ENCODE measurements at places on chromosomes 2 and 18.

GRCh38 chr2:96575785-96576456 lies 39.4 kb downstream of the ARID5A start:
- no peak overlapping the region for H3K4me3 ChIP-seq
- H3K36me3 ChIP-seq: no peaks in the 10 kb centered on the region
- H3K27ac ChIP-seq: no peak overlapping the region
- no peak for DNase-seq
- no peaks in the 10 kb centered on the region for H3K27me3 ChIP-seq
- no peaks in the 10 kb centered on the region for H3K4me1 ChIP-seq

GRCh38 chr18:56825321-56825720 lies 174.2 kb downstream of the WDR7 start:
- H3K27me3 ChIP-seq: no peaks in the 10 kb centered on the region
- H3K4me3 ChIP-seq: peak overlapping the region; percentile 60
- H3K36me3 ChIP-seq: no peaks in the 10 kb centered on the region
- peak; percentile 65 for DNase-seq
- peaks cover 25% of the 10 kb centered on the region for H3K4me1 ChIP-seq

DNA sequence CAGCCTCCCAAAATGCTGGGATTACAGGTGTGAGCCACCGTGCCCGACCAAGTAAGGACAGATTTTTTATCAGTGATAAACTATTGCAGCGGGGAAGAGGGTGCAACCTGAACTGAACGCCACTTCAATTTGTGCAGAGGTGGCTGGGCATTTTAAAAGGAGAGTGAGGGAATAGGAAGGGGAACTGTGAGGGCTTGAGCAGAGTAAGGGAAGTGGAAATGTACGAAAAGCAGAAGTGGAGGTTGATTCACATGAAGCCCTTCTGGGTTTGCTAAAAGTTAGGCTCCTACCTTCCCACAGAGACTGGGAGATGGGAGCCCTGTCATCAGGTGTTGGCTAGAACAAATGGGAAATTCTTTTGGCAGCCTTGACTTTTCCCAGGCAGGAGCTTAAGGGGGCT lies 6.1 kb downstream of the STK11IP start:
- no peak overlapping the region for H3K27ac ChIP-seq
- H3K27me3 ChIP-seq: no peaks in the 10 kb centered on the region
- DNase-seq: peak; percentile 72
- H3K4me1 ChIP-seq: peaks cover 21% of the 10 kb centered on the region

- no peaks in the 10 kb centered on the region for H3K36me3 ChIP-seq
- no peak overlapping the region for H3K4me3 ChIP-seq
- no peak overlapping the region for H3K27ac ChIP-seq
- H3K4me1 ChIP-seq: no peaks in the 10 kb centered on the region
- peaks cover 11% of the 10 kb centered on the region for H3K27me3 ChIP-seq
Measured at GRCh38 chr2:236659758-236660150, 90.1 kb downstream of the ACKR3 start.

DNA sequence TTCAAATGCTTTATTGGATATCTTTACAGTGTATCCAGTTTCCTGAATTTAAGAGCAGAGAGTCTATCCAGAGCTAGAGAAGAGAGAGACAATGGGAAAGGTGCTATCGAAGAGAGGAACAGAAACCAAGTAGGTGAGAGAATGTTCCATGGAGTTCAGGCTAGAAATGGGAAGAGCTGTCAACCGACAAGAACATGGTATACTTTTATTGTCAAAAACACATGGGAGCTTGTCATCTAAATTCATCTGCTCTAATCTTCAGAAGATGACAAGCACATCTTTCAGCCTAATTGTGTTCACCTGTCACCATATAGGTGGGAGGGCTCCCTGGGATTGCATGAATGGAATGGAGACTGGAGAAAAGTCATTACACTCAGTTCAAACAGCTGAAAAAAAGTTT lies 690.4 kb upstream of the LRATD1 start:
- no peaks in the 10 kb centered on the region for H3K27me3 ChIP-seq
- no peaks in the 10 kb centered on the region for H3K4me1 ChIP-seq
- no peak for DNase-seq
- no peaks in the 10 kb centered on the region for H3K36me3 ChIP-seq

DNA sequence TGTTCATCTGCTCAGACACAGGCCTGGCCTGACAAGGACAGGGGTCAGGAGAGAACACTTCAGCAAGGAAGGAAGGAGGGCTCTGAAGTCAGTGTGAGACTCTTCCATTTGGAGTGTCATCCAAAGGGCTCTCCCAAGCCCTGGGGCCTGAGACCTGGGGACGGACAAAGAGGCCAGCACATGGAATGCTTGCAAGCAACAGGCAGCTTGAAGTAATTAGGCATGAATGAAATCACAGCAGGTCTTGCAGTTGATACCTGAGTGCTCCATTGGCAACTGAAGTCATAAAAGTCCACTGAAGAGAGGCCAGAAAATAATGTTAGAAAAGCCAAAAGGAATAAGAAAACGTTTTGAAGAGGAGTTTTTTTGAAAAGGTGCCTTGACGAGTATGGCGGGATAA lies 231.7 kb downstream of the VAPA start:
- DNase-seq: no peak
- no peaks in the 10 kb centered on the region for H3K27me3 ChIP-seq
- no peak overlapping the region for H3K4me3 ChIP-seq

DNA sequence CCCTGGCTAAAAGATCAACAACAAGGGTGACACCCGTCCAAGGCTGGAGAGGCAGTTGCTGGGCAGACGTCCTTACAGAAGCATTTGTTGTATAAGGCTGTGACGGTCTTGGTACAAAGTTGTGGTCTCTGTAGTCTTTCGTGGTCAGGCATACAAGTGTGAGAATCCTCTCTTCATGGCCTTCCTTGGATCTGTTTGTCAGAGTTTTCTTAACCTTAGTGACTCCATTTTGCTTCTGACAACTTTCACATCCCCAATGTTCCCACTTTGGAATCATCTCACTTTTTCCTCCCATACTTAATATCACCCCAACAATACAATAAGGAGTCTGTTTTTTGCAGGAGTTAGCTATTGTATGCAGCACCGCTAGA lies 72.7 kb upstream of the ZCCHC2 start:
- no peak for DNase-seq
- peaks cover 46% of the 10 kb centered on the region for H3K4me1 ChIP-seq
- peak overlapping the region; percentile 87 for H3K27ac ChIP-seq
- no peak overlapping the region for H3K4me3 ChIP-seq
- no peaks in the 10 kb centered on the region for H3K36me3 ChIP-seq

GRCh38 chr2:58739033-58739432 lies 497.9 kb upstream of the FANCL start:
- H3K4me1 ChIP-seq: no peaks in the 10 kb centered on the region
- H3K4me3 ChIP-seq: no peak overlapping the region
- DNase-seq: no peak
- no peak overlapping the region for H3K27ac ChIP-seq
- H3K27me3 ChIP-seq: no peaks in the 10 kb centered on the region
- H3K36me3 ChIP-seq: no peaks in the 10 kb centered on the region

All from CD14-positive monocyte (primary cell).